ENCODE measurements at places on chromosomes 4 and X. TPM values are rescaled to one million over a fixed set of nuclear protein-coding genes. Genes with fewer than 3 reads are reported as not detected.

Gene F9
- total RNA-seq = not detected

Gene REELD1
- total RNA-seq = 2.6 TPM

Gene FREM3
- total RNA-seq = not detected

Gene JCHAIN
- total RNA-seq = 47.0 TPM

Gene LUZP4
- not detected for total RNA-seq

Gene RENBP
- 14.5 TPM for total RNA-seq

Gene KLKB1
- total RNA-seq = 0.16 TPM

Gene DCHS2
- total RNA-seq = 0.02 TPM

Gene CENPI
- 2.6 TPM for total RNA-seq

- H3K27ac ChIP-seq = no peak overlapping the region
- H3K4me1 ChIP-seq = no peaks in the 10 kb centered on the region
- DNase-seq = no peak
Observed at GRCh38 chr4:61374447-61374891, 174.3 kb downstream of the ADGRL3 start.

DNA sequence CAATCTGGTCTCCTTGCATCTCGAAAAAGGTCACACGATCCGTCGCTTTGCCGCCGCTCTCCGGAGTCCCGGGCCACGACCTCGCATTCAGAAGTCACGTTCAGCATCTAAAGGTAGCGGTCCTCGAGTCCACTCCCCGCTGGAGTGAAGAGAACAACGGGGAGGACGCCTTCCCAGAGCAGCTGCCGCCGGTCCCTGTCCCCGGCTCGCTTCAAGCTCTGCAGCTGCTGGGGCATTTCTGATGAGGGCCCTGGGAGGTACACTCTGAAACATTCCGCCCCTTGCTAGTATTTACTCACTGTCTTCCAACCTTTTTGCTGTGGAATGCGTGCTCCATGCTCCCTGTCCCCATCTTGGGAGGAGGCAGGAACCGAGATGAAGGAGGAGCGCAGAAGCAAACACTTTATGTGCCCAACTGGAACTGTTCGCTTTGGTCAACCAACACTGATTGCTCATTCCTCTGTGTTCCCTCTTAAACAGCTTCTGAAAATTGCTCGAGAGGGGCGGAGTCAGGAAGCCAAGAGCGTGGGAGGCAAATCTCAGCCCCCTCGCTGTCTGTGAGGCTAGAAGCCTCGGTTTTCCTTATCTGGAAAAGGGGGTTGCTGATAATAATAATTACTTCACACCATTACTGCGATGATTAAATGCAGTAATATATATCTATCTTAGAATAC, 6.4 kb upstream of the VAMP7 start:
- H3K36me3 ChIP-seq = no peaks in the 10 kb centered on the region
- DNase-seq = no peak
- peak overlapping the region; percentile 63 for H3K4me3 ChIP-seq
- peaks cover 2% of the 10 kb centered on the region for H3K27me3 ChIP-seq
- H3K27ac ChIP-seq = no peak overlapping the region

DNA sequence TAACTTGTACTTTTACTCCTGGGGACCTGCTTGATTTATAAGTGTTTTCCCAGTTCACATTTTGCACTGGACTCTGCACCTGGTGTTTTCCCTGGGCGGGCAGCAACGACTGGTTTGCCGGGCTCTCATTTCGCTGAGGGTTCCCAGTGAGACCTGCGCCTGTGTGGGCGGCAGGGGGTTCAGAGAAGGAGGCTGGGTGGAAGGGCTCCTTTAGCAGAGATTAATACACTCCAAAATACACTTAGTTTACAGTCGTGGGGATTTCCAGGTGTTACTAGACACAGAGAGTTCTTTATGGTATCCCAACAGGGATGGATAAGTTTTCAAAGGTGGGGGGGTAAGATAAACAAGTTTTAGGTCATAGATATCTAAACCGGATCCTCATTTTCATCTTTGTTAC, 53.0 kb upstream of the SHISA3 start:
- peaks cover 10% of the 10 kb centered on the region for H3K4me1 ChIP-seq
- H3K27ac ChIP-seq = no peak overlapping the region
- H3K36me3 ChIP-seq = no peaks in the 10 kb centered on the region
- H3K27me3 ChIP-seq = no peaks in the 10 kb centered on the region
- no peak for DNase-seq

DNA sequence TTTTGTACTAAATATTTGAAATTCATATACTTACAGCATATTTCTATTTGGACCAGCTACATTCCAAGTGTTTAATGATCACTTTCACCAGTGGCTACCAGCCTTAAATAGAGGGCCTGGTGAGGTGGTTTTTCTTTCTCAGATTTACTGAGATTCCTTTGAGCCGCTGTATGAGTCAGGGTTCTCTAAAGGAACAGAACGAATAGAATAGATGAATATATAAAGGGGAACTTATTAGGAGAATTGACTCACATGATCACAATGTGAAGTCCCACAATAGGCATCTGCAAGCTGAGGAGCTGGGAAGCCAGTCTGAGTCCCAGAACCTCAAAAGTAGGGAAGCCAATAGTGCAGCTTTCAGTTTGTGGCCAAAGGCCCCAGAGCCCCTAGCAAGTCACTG, 146.2 kb upstream of the TLL1 start:
- no peaks in the 10 kb centered on the region for H3K27me3 ChIP-seq
- no peaks in the 10 kb centered on the region for H3K36me3 ChIP-seq
- no peak overlapping the region for H3K27ac ChIP-seq

- no peaks in the 10 kb centered on the region for H3K36me3 ChIP-seq
- no peak overlapping the region for H3K4me3 ChIP-seq
- H3K27ac ChIP-seq = no peak overlapping the region
- no peaks in the 10 kb centered on the region for H3K27me3 ChIP-seq
- DNase-seq = no peak
- no peaks in the 10 kb centered on the region for H3K4me1 ChIP-seq
Observed at GRCh38 chr4:69126024-69126423, 29.8 kb downstream of the UGT2B7 start.

- H3K36me3 ChIP-seq = no peaks in the 10 kb centered on the region
- no peak overlapping the region for H3K4me3 ChIP-seq
- H3K4me1 ChIP-seq = peaks cover 4% of the 10 kb centered on the region
- no peak for DNase-seq
- H3K27ac ChIP-seq = no peak overlapping the region
Observed at GRCh38 chrX:148282504-148282903, 217.9 kb upstream of the AFF2 start.

- H3K4me3 ChIP-seq = no peak overlapping the region
- H3K27ac ChIP-seq = no peak overlapping the region
- no peaks in the 10 kb centered on the region for H3K27me3 ChIP-seq
- DNase-seq = no peak
Observed at GRCh38 chrX:148574237-148574973, 74.0 kb downstream of the AFF2 start.

- no peak for DNase-seq
- no peak overlapping the region for H3K27ac ChIP-seq
- H3K4me1 ChIP-seq = no peaks in the 10 kb centered on the region
- H3K4me3 ChIP-seq = no peak overlapping the region
- H3K27me3 ChIP-seq = no peaks in the 10 kb centered on the region
Observed at GRCh38 chr4:142721187-142721586, 124.9 kb downstream of the INPP4B start.

DNA sequence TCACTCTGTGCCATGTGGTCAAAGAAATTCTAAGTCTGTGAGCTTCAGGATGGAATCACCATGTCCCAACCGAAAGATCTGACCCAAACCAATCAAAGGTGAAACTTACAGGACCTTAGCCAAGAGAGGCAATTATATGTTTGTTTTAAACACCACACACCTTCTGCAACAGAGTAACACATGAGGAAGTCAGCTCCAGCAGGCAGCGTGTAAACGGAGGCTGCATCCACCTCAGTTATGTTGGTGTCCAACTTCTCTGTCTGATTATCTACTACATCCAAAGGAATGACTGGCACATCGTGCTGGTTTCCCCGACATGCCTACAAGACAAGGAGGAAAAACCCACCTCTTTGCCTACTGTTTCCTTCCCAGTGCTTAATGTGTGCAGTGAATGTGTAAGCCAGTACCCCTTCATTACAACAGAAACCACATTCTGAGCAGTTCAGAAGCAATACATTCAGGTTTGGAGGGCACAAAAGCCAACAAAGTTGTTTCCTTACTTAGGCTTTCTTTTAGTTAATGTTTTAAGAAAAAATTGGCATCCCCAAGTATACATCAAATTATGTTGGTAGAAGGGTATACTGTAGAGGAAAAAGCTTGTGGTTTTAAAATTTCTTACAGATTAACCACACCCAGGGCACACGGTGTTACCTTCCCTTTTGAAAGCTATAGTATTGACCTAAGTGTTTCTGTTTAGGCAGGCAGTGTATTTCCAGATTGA, 12.4 kb downstream of the CASP6 start:
- no peak for DNase-seq
- peak overlapping the region; percentile 8 for H3K27ac ChIP-seq
- H3K27me3 ChIP-seq = no peaks in the 10 kb centered on the region
- H3K36me3 ChIP-seq = peaks cover 50% of the 10 kb centered on the region

Measured in activated B cell treated with CpG ODN at 0.5 μM for 24 hours (primary cell).